ENCODE measurements at places on chromosomes 2 and 18.

DNA sequence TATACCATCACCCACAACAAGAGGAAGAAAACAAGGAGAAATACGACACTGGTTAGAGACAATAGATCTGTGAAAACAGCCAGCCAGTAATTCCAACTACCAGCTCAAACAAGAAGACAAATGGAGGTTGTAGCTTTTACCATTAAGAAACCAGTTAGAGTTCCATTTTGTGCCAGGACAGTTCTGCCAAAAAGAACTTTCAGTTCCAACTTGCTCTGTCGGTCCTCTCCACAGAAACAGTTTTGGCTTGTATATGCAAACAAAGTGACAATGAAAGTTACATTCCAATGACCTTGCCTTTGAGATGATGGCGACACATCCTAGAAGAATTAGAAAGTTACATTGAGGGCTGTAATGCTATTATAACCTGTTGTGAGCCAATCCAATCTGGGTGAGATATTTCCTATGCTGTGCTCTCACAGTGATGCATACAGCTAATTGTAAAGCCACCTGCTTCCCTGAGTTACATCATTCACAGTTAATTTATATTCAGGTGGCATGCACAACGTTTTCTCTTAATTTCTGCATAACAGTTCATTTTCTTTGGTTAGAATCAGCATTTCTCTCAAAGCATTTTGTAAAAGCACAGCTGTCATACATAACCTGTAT is 1378.4 kb upstream of the PIK3C3 start:
- DNase-seq: no peak

DNA sequence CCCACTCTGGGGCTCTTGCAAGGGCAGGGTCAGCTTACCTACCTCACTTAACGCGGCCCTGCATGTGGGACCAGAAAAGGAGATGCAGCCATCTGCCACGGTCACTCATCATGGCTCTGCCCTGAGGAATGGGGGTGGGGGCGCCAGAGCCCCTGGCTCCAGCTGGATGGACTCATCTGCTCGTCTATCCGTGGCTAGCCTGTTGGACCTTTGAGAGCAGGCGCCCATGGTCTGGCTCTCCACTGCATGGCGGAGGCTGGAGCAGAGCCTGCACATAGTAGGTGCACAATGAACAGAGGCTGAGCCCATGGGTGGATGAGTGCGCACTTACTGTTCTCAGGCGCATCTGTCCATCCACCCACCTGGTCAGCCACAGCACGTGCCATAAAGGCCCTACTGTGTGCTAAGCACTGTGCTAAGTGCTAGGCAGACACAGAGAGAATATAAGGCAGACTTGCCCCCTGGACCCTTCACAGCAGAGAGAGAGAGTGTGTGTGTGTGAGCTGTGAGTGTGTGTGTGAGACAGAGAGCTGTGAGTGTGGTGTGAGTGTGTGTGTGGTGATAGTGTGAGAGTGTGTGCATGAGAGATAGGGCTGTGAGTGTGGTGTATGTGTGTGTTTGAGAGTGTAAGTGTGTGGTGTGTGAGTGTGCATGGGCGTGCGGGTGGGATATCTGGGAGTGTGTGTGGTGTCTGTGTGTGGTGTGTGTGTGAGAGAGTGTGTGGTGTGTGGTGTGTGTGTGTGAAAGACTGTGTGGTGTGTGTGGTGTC is 151.3 kb downstream of the TFCP2L1 start:
- DNase-seq: no peak

DNA sequence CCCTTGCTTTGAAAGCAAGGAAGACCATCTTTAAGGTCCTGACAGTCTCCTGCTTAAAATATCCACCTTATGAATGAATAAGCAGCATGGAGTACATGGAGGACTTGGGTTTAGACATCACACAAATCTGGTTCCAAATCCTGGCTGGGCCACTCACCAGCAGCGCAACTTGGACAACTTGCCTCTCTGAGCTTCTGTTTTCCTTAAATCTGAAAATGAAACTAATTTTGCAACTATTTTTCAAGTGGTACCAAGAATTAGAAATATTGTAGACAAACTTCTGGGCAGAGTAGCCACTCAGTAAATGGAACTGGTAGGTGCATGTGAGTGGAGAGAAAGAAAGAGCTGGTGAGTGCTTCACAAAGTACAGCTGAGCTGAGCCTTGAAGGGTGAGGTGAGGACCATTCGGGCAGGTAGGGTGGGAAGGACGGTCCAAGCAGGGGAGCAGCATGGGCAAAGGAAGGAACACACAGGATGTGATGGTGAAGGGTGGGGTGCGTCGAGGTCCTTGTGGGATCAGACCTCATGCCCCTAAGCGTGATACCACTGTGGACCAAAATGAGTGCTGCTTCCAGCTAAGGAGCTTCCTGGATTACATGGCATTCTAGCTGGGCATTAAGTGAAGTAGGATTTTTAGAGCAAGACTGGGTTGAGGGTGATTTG is 14.4 kb upstream of the TET3 start:
- no peak for DNase-seq

GRCh38 chr2:159035790-159036411 is 67.5 kb downstream of the TANC1 start:
- DNase-seq: peak; percentile 4

GRCh38 chr2:203858176-203858575 is 9.4 kb upstream of the CTLA4 start:
- DNase-seq: no peak

DNA sequence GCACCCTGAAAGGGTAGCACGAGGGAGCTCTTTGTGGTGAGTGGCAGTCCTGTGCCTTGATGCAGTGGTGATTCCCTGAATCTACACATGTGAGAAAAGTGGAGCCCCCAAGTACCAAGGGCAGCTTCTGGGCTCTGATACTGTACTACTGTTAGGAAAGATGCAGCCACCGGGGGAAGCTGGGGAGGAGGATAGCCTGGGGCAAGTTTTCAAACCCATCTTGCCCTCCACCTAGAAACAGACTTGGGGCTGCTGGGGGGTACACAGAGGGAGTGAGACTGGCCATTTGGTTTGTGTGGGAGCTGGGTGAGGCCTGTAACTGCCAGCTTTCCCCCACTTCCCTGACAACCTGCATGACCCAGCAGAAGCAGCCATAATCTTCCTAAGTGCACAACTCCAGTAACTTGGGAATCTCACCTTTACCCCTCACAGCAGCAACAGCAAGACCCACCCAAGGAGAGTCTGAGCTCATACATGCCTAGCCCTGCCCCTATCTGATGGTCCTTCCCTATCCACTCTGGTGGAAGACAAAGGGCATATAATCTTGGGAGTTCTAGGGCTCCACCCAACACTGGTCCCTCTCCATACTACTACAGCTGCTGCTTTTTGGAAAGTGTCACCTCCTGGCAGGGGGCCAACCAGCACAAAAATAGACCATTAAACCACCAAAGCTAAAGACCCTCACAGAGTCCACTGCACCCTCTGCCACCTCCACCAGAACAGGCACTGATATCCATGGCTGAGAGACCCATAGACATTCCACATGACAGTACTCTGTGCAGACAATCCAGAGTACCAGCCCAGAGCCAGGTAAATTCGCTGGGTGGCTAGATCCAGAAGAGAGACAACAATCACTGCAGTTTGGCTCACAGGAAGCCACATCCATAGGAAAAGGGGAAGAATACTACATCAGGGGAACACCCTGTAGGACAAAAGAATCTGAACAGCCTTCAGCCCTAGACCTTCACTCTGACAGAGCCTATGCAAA is 8.2 kb downstream of the MALL start:
- no peak for DNase-seq

DNA sequence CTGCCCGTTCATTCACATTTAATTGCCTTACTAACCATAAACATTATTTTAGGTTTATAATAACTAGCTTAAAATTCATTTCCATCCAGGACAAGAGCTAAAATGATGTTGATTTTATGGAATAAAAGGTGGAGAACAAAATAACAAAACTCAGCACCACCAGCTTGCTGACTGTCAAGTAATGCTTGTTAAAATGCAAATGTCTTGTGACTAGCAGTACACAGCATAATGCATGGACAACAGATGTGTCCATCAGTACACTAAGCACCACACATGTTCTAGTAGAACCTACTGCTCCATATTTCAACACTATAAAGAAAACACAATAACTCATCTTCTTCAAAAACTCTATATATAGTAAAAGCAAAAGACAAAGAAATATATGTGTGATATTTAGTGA is 224.7 kb upstream of the SMAD7 start:
- DNase-seq: no peak

Data from activated CD4-positive, alpha-beta T cell treated with anti-CD3 and anti-CD28 coated beads, Interleukin-2, amount 50 U/mL, for 1 hour (primary cell).